Lung (tissue), 17 donors: ENCODE measurements at places on chromosomes 6 and 20. TPM values are rescaled to one million over a fixed set of nuclear protein-coding genes. Genes with fewer than 3 reads are reported as not detected.

The PACSIN1 gene
- 0.02 TPM for polyA plus RNA-seq

The HLA-DRA gene
- polyA plus RNA-seq: 1,160 TPM

The CFB gene
- 297 TPM for polyA plus RNA-seq

The HLA-DOB gene
- 1.2 TPM for polyA plus RNA-seq

The TRAPPC3L gene
- polyA plus RNA-seq: 0.07 TPM

The PRSS16 gene
- polyA plus RNA-seq: 11.0 TPM

The CPXM1 gene
- polyA plus RNA-seq: 1.5 TPM

The TSPO2 gene
- polyA plus RNA-seq: not detected
